CD4-positive, alpha-beta T cell treated with Interleukin-2 at 100 ng/mL for 4 hours (primary cell): ENCODE measurements at places on chromosomes 2 and 18.

GRCh38 chr2:240421381-240421780, 14.1 kb upstream of the GPC1 start:
- no peak for DNase-seq

GRCh38 chr18:70205421-70206397, at the start of gene RTTN:
TSS of gene RTTN (minus strand) at chr18:70205687. CDS start at chr18:70205658, 29 bp downstream.
- DNase-seq, result peak; percentile 94

GRCh38 chr2:86541334-86541733, 21.9 kb downstream of the CHMP3 start:
- DNase-seq, result no peak

DNA sequence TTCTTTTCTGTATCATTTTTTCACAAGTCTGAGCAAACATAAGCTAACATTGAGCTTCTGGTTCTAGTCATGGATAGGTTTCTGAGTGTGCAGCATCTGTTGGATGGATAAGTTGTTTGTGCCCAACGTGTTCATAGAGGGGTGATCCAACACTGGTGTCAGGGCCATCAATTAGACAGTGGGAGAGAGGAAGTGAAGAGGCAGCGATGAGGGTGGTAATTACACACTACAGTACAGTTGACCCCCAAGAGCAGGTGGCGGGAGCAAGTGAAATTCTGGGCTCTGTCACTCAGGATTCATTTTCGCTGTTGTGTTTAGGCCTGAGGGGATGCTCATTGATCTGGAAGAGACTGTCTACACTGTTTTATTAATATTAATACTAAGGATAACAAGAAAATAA, 180.0 kb upstream of the CXCR4 start:
- no peak for DNase-seq

- no peak for DNase-seq
These were observed 121.5 kb upstream of the CREB1 start for GRCh38 chr2:207408086-207408794.

DNA sequence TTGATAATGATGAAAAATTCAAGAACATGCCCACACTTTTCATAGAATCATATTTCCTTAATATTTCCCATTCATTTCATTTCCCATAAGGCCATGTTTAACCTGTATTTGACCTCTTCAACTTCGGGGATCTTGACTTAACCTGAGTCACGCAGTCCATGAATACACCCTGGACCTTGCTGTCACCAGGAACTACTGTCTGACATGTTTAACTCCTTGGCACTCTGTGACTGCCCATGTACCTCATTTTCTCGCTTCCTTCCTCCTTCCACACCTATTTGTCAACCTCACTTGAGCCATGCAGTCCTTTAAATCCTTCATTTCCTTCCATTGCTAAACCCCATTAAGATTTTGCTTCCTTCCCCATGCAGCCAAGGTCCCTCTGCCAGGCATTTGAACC, 16.3 kb downstream of the ABCB11 start:
- DNase-seq, result no peak

GRCh38 chr2:142222715-142223114, 91.9 kb upstream of the LRP1B start:
- DNase-seq, result no peak

DNA sequence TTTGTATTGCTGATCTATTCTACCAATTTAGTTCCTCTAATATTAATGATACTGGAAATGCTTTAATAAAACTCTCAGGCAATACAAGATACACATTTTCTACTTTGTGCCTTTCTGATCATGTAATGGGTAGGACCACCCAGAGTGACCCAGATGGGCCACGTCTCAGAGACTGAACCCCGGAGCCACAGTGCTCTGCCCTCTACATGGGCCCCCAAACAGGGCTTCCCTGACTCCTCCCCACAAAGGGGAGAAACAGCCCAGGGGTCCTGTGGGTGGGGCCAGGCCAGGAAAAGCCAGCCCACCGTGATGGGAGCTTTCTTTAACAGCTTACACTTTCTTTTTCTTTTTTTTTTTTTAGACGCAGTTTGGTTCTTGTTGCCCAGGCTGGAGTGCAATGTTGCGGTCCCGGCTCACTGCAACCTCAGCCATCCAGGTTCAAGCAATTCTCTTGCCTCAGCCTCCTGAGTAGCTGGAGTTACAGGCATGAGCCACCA, 18.4 kb downstream of the HDAC4 start:
- no peak for DNase-seq

GRCh38 chr18:21826641-21827302, 86.2 kb downstream of the MIB1 start:
- no peak for DNase-seq

- no peak for DNase-seq
These were observed 4.1 kb downstream of the CYRIA start for GRCh38 chr2:16661526-16661925.

DNA sequence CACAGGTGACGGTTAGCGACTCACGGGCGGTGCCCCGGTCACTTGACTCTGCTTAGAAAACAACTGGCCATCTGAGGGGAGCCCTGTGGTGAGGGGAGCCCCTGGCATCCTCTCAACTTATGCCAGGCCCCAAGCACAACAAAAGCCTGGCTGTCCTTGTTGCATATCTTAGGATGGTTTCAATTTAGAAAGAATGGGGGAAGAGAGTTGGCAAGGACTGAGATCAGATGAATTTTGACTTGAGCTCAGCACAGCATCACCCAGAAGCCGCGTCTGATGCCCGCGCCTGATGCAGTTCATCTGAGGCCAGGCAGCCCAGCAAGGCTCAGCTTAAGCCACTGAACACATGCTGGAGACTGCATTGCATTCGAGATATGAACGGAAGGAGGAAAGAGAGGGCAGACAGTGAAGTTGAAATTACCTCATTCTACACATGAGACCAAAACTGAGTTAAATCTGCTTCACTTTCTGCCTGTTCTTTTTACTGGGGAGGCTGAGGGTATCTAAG, 36.8 kb downstream of the MYT1L start:
- no peak for DNase-seq

DNA sequence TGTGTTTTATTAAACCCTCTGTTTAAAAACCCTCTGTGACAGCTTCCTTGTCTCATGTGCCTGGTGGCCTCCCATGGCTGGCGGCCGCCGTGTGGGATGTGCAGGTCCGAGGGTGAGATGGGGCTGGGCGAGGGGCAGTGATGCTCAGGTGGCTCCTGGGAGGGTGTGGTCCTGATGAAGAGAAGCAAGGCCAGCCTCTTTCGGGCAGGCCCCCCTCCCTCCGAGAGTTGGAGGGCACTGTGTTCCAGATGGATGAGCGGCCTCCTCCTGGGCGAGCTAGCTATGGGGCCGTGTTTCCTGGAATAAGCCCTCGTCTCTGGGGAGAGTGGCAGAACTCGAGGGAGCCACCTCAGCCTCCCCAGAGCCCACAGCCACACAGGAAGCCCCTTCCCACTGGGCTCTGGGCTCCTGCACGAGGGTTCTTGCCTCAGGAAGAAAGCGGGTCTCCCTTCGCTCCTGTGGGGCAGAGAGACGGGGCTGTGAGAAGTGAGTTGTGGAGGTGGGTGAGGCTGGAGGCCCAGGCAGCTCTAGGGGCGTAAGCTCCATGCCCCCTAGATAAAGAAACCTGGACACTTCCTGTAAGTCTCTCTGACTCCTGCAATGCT, 72.1 kb downstream of the ASB1 start:
- DNase-seq, result no peak

DNA sequence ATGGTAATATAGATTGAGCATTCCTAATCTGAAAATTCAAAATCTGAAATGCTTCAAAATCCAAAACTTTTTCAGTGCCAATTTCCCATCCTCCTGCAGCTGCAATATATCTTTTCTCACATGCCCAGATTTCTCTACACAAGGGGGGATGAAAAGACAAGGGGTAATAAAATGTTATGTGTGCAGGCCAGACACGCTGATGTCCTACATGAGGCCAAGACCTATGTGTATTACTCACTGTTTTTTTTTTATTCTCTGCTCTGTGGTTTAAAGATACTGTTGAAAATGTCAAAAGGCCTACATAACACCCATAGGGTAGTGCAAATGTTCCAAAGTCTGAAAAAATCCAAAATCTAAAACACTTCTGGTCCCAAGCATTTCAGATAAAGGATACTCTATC, 41.2 kb upstream of the CWC22 start:
- no peak for DNase-seq

DNA sequence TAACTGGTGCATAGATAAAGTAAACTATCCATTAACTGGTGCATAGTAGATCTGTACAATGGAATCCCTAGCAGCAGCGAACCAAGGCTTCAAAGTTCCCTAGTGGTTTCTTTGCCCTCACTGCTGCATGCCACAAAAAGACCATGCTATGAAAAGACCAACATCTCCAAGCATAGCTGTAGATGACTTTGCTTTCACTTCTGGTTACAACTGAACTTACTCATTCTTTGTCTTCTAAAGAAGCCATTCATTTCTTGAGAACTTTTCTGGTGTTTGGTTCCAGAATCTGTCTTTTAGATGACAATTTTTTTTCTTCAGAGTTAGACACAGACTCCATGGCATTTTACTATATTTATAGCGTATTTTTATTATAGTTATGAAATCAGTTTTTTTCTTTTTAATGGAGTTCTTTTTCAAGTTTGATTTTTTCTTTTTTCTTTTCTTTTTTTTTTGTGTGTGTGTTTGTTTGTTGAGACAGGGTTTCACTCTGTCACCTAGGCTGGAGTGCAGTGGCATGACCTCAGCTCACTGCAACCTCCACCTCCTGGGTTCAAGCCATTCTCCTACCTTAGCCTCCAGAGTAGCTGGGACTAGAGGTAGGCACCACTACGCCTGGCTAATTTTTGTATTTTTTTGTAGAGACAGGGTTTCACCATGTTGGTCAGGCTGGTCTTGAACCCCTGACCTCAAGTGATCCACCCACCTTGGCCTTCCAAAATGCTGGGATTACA, 63.6 kb downstream of the SLC35F5 start:
- peak; percentile 22 for DNase-seq

- no peak for DNase-seq
These were observed 78.5 kb downstream of the MRPS9 start for GRCh38 chr2:105116348-105116747.

DNA sequence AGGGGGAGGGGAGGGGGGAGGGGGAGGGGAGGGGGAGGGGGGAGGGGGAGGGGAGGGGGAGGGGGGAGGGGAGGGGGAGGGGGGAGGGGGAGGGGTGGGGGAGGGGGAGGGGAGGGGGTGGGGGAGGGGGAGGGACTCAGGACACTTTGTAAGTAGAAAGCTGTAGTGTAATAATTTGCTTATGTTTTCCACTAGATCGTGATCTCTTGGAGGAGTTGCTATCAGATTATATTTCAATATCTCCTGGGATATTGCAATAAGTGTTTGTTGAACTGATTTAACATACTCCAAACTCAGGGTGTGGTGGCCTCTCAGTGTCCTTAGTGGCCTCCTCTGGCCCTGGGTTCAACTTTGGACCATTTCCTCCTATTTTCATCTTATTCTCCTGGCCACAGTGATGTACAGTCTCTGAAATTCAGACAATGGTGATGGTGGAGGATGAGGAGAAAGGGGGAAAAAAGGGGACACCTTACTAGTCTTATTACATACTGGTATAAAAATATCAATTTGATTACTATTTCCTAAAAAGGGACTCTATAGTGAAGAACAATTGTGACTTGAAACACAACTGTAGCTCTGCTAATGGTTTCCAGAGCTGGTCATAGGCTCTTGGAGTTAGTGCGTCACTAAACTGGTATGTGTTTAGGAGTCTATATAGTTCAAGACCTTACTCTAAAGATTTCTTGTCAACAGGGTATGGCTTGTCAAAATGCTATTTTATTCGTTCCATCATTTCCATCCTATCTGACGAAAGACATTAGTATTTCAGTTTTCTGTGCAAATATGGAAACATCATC, 89.6 kb downstream of the DDX1 start:
- no peak for DNase-seq

GRCh38 chr2:85698184-85698879, 4.2 kb downstream of the GNLY start:
- DNase-seq, result no peak

- DNase-seq, result no peak
These were observed 223.8 kb downstream of the FAM210A start for GRCh38 chr18:13502585-13502984.

DNA sequence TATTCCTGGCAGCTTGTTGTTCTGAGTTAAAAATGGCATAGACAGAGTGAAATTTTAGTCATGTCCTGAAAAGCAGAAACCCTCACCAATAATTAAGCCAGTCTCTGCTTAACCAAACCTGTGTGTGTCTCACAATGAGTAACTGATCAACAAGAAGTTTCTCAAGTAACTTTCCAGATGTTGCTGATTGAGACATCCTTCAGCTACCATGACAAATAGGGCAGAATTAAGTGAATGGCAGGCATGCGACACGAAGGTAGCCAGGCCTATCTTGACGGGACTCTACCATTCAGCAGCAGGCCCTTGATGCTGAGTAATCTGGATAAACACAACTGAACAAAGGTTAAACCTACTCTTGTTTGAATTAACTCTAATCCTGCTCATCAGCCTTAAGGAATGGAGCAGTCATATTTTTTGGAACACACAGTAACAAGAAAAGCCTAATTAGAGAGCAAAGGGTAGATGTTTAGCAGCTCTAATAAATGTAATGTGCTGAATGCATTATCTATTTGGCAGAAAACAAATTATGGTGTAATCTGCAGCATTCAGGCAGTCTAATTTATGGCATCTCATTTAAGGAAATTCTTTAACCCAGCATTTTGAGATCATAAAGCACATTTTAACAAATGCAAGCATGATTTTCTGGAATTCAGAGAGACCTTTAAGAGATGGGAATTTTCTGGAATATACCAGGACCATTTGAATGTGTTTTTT, 159.5 kb upstream of the EPHA4 start:
- DNase-seq, result no peak

GRCh38 chr2:55490554-55490953, 29.0 kb upstream of the CFAP36 start:
- DNase-seq, result no peak

DNA sequence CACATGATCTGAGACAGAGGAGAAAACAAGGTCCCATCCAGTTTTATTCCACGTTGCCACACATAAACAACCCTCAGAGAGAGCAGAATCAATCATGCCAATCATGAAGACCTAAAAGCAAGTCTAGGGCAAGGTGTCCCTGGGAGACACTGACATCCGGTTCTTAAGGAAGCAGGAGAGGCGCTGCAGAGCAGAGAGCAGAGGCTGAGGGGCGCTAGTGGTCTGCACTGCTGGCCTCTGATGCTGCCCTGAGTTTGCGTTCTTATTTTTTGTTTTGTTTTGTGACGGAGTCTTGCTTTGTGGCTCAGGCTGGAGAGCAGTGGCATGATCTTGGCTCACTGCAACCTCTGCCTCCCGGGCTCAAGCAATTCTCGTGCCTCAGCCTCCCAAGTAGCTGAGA, 83.3 kb downstream of the SMIM21 start:
- DNase-seq, result no peak

DNA sequence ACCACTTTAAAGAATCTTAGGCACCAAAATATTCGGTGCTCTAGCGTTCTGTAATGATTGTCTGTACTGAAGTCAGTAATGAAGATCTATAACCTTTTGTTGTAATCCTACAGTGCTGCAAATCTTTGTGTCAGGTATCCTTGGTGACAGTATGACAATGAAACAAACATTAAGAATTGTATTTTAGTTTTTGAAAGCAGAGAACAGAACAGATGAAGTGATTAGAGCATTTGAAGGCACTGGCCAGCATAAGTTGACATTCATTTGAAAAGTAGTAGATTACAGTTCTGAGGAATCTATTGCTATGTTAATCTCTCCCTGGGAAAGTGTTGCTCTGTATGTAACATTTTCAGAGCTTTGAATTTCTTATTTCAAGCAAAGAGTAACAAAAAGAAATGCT, 451.2 kb downstream of the NUP35 start:
- DNase-seq, result no peak
